ENCODE measurements at places on chromosomes 1 and 21. TPM values are rescaled to one million over a fixed set of nuclear protein-coding genes. Genes with fewer than 3 reads are reported as not detected.

RPS6KA1 gene
- total RNA-seq = 27.7 TPM

TSPEAR gene
- 0.59 TPM for total RNA-seq

GRCh38 chr1:246065592-246065991 is 441.5 kb downstream of the SMYD3 start:
- no peak for DNase-seq

DNA sequence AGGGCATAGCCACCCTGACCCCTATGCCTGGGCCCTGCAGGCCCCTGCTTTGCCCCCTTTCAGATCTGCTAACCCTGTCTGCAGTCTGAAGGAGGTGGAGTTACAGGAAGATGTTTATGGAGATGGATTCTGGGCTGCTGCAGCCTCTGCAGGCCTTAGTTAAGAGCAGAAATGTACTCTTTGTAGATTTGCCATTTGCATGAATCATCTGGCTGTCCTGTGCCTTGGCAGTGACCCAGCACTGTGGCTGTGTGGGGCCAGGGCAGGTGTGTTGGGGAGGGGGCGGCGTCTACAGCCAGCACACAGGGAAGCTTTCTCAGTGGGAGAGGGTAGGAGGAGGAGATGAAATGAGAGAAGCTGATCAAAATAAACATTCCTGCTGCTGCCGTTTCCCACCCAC is 867.3 kb downstream of the PLA2G4A start:
- DNase-seq = no peak

- no peak for DNase-seq
Measured at GRCh38 chr1:10299151-10299550, 88.8 kb downstream of the KIF1B start.

DNA sequence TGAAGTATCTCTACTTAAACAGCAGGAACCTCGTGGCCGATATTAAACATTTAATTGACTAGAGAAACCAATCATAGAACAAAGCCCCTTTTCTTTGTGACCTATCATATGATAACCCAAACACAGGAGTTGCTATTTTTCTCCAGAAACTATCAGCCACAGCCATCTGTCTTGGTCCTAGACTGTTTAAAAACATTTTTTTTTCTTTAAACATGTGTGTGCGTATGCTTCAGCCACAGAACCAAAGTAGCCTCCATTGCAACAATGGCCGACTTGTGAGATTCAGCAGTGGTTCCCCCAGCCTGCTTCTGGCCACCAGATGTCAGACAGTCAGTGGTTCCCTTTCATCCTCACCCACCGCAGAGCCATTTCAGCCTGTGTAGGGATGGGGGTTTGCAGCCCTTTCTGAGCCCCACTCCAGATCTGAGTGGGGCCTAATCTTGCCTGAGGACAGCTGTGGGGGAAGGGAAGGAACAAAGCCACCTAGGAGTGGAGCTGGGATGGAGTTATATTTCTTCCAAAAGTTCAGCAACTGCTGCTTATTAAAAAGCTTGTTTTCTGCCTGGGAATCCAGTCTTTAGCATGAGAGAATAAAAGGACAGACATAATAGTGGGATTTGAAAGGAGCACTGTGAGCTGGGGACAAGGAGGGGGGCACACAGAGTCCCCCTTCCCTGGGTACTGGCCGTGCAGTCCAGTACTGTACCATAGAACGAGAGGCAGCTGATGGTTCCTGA is 11.7 kb upstream of the IGSF3 start:
- DNase-seq = no peak

GRCh38 chr1:4024811-4025210 is 124.7 kb upstream of the C1orf174 start:
- DNase-seq = no peak

OXCT2 gene
- total RNA-seq = 0.21 TPM

GIPC2 gene
- 4.8 TPM for total RNA-seq

PGLYRP3 gene
- total RNA-seq = 0.87 TPM

BLACAT1 gene
- 6.8 TPM for total RNA-seq

DNA sequence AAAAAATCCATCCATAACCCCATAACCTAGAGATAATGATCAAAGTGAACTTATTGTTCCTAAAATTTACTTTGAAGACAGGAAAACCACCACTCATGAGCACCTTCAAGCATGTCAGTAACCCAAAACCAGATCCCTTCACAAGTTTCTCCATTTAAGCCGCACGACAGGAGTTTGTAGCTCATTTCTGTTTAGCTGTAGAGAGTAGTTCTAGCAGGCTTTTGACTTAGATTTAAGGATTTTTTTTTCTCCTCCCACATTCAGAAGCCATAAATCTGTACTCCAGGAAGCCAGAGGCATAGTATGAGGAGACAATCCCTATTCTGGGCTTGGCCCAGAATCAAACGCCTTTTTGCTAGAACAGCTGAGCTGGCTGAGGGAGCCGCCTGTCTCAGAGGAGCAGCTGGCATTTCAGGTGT is 25.6 kb downstream of the TOMM20 start:
- peak; percentile 56 for DNase-seq

GRCh38 chr1:64701071-64701470 is 43.8 kb upstream of the RAVER2 start:
- no peak for DNase-seq

DNA sequence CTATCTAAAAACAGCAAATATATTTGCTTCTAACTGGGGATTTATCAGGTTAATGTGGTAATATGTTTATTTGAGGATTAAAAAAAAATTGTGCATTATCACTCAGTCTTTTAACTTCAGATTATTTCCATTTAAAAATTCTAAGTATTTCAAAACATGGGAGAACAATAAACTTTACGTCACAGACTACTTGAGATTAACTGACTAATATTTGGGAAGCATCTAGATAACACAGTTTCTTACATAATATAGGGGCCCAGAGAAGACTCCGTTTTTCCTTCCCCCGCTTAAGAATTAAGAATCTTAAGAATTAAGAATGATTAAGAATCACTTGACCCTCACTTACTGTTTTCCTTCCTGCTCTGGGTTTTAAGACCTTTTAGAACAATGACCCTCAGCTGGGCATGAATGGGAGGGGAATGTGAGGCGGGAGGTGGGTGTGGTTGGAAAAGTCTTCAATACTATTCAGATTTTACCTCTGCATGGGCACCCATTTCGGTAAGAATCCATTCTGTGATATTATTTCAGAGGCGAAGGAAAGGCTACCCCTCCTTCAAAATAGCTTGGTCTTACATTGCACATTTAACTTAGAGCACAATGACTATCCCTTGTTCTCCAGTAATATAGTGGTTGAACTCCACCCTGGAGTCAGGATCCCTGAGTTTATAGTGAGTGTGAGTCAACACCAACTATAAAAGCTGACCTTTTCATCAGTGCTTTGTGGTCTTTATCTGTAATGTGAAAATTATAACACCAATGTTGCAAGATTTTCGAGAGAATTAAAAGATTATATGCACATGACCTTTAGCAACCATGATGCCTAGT is 821.3 kb downstream of the USP25 start:
- DNase-seq = no peak

- no peak for DNase-seq
Measured at GRCh38 chr1:45448357-45448756, 42.6 kb downstream of the TESK2 start.

SLC1A7 gene
- total RNA-seq = not detected

- no peak for DNase-seq
Measured at GRCh38 chr1:32783851-32784250, 33.3 kb downstream of the YARS1 start.

DNA sequence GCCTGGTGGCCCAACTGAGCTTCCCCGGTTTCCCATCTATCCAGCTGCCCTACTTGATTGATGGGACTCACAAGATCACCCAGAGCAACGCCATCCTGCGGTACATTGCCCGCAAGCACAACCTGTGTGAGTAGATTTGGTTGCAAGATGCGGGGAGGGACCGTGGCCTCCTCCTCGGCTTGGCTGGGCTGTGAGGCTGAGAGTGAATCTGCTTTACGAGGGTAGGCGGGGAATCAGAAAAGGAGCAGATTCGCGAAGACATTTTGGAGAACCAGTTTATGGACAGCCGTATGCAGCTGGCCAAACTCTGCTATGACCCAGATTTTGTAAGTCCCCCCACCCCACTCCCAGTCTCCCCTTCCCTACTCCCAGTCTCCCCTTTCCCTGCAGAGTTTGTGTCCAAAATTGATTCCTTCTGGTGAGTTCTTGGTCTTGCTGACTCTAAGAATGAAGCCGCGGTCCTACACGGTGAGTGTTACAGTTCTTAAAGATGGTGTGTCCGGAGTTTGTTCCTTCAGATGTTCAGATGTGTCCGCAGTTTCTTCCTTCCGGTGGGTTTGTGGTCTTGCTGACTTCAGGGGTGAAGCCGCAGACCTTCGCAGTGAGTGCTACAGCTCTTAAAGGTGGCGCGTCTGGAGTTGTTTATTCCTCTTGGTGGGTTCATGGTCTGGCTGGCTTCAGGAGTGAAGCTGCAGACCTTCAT is 1.5 kb downstream of the GSTM2 start:
- DNase-seq = no peak

- no peak for DNase-seq
Measured at GRCh38 chr1:219365451-219365850, 191.8 kb downstream of the LYPLAL1 start.

NBPF10 gene
- 4.9 TPM for total RNA-seq

DNA sequence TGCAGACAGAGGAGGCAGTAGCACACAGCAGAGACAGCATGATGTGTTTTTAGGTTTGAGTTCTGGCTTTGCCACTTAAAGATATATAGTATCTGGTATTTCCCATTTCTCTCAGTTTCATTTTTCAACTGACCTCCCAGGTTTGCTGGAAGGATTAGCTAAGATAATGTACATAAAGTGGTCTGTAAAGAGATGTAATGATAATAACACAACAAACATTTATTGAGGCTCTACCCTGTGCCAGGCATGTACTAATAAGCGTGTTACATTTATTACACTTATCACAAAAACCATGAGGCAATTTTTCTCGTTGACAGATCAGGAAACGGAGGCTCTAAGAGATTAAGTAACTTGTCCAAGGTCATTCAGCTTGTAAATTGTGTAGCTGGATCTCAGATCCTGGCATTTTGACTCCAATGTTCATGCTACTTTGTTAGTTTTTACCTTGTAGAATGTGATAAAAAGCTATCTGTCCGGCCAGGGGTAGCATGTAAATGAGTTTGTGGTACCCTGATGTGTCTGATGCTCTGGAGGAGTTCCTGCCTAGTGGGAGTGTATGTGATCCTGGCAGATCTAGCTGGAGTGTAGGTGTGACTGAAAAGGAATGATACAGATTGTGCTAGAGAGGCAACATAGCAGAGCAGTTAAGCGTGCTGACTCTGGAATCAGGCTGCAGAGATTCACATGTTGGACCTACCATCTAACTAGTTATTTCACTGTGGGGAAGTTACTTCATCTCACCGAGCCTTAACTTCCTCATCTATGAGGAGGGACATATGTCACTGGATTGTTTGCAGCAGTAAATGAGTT is 146.6 kb downstream of the VPS13D start:
- no peak for DNase-seq

GRCh38 chr1:58047265-58047858 is 499.2 kb downstream of the OMA1 start:
- no peak for DNase-seq

TSNAX gene
- 28.0 TPM for total RNA-seq

MATN1 gene
- total RNA-seq = 0.24 TPM

DNA sequence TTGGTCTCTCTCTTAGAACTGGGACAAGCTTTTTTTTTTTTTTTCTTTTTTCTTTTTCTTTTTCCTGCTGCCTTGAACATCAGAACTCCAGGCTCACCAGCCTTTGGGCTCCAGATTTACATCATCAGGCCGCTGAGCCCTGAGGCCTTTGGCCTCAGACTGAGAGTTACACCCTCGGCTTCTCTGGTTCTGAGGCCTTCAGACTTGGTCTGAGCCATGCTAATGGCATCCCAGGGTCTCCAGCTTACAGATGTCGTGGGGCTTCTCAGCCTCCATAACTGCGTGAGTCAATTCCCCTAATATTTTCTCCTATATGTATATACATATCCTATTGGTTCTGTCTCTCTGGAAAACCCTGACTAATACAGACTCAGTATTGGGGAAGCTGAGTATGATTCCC is 36.5 kb upstream of the RC3H1 start:
- no peak for DNase-seq

GRCh38 chr1:24157918-24158481 is 15.1 kb upstream of the IL22RA1 start:
- DNase-seq = no peak

DNA sequence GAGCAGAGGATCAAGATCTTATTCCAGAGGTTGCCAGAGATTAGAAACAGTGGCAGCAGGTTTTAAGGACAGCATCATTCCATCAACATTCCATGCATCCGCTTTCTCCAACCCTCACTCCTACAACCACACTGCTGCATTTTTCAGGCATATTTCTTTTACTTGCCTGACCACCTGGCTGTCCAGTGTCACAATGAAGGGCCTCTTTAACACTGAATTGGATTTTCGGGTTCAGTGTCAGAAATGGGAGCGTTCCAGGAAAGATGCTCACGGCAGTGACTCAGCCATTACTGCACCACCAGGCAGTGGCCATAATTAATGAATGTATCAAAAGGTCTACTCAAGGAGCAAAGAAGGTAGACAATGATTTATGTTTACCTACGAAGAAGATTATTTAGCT is 200.4 kb upstream of the ESRRG start:
- DNase-seq = no peak

KPRP gene
- not detected for total RNA-seq

DNA sequence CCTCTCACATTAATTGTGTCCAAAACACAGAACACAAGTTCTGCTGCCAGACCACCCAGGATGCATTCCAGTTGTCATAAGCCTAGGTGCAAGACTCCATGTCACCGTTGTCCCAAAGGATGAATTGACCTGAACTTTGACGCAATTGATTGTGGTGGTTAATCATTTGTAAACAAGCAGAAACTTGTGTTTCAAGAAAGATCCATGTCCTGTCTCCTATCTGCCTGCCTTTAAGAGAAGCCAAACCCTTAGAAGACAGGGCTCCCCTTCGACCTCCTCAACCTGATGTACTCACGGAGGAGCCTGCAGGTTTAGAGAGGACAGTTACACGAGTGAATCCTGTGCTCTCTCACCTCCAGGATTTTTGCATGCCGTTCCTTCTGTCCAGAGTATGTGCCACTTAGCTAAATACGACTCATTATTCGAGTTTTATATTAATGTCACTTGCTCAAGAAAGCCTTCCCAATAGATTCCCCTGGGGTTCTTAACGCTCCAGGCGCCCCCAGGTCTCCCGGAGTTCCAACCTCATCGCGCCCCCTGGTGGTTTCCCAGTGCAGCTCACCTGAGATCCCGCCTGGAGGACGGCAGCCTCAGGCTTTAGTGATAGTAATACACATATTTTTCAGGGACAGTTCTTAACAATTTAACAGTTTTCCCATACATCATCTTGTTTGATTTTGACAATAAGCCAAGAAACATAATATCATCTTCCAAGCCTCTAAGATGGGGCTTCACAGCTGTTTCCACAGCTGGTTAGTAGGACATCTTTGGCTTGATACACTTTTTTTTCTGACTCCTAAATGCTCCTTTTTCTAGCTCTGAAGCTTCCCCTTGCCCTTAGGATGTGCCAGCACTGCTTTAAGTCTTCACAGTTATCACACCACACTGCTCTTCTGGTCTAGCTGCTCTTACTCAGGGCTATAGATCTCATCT is 2.4 kb upstream of the C8B start:
- DNase-seq = no peak

GRCh38 chr1:2594641-2595131 is 8.1 kb downstream of the PRXL2B start:
- DNase-seq = no peak

- no peak for DNase-seq
Measured at GRCh38 chr1:147837129-147837963, 65.2 kb upstream of the GJA8 start.

VWA5B1 gene
- total RNA-seq = 1.9 TPM

Data from type B pancreatic cell (in vitro differentiated cells).